ENCODE measurements at places on chromosomes 1 and 21.
A peak's percentile ranks its signal among the peaks of the same experiment; 100 is the strongest.

DNA sequence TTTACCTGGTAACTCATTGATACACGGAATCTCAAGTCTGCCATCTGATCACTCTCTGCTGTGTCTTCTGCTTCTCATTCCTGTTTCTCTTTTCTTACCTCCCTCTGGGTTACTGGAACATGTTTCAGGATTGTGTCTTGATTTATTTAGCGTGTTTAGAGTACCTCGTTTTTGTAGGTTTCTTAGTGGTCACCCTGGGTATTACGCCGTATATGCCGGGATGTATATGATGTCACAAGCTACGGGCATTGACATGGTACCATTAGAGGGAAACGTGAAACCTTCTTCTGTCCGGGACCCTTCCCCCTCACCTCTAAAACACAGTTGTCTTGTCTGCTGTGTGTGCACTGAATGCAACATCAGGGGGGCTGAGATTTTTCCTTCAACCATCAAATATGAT is 2.8 kb downstream of the ACTRT2 start:
- no peak for DNase-seq

- DNase-seq = peak; percentile 49
These were observed 33.6 kb downstream of the SPAG17 start for GRCh38 chr1:118151312-118151937.

GRCh38 chr1:12342401-12343003 is 112.7 kb downstream of the VPS13D start:
- DNase-seq = no peak

GRCh38 chr1:20009212-20009611 is 29.8 kb upstream of the PLA2G2A start:
- no peak for DNase-seq

DNA sequence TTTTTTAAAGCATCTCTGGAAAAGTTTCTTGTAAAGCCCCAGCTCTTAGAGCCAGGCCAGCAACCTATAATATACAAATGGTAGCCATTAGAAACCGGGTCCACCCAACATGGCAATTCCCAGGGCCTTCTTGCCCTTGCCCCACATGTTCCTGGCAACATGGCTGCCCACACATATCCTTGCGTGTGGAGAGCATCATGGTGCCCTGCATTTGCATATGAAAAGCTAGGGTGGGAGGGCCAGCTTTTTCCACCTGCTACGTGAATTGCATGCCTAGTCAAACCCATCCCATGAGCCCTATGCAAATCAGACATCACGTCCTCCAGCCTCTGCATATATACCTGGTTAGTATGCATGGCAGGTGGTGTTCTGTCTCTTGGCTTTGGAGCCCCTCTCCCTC is 88.2 kb downstream of the RABGAP1L start:
- no peak for DNase-seq

- DNase-seq = no peak
These were observed 5.3 kb downstream of the CHD5 start for GRCh38 chr1:6174621-6175410.

All from iPS-NIHi11 (cell line).